Muscle of arm (tissue), 14 donors: ENCODE measurements at places on chromosomes 1 and 21.

DNA sequence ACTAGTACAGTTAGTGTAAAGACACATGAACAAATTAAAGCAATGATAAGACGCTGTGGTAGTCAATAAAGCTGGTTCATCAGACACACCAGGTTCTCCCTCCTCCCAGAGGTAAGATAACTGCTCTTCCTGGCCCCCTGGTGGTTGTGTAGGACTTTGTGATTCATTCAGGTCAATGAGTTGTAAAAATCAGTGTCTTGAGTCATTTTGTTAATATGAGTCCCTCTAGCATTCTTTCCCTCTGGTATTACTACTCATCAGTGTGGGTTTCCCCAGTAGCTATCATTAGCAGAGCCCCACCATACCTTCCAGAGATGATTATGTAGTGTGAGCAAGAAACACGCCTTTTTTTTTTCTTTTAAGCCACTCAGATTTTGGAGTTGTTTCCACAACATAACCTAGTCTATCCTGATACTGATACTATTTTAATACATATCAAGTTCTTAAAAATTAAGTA is 3.6 kb upstream of the SETDB1 start:
- peak; percentile 39 for DNase-seq

- DNase-seq, result no peak
Observed at GRCh38 chr1:116537040-116537831, 33.6 kb downstream of the CD58 start.

DNA sequence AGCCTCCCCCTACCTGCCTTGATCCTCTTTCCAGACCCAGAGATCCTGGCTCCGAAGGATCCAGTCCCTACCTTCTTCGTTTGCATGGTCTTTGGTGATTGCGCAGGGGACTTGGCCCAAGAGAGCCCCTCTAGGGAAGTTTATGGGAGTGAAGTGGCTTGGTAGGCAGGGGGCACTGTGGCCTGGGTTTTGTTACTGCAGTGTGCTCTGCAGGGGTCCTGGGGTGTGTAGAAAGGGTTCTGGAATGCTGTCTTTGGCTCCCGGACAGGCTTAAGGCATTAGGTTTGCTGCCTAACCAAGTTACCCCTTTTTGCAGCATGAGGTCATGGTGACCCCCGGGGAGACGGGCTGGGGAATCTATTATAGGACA is 3.8 kb downstream of the ATP8B2 start:
- no peak for DNase-seq

- DNase-seq, result no peak
Observed at GRCh38 chr1:195804547-195804946, 803.7 kb downstream of the KCNT2 start.

DNA sequence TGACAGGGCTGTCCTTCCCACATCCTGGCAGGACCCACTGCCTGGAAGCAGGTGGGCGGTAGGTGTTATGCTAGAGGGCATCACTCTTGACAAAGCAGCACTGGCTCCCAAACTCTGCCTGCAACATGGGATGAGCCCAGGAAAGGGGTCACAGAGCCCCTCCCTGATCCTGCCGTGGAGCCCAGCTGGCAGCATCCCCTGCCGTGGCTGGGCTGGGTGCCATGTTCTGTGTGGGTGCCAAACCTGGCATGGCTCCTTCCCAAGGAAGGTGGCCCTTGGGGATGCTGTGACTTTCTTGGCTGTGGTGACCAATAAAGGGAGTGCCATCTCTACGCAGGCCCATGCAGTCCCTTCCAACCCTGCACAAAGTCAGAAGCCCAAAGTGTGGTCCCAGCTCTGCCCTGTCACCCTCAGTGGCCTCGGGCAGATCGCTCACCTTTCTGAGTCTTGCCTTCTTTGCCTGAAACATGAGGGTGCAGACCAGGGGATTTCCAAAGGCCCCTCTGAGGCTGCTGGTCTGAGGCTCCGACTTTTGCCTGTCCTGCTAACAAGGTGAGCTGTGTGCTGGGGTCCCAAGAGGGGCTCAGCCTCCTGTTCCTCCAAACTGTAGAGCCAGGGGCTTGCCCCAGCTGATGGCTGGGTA is 6.0 kb downstream of the CDK18 start:
- DNase-seq, result no peak

DNA sequence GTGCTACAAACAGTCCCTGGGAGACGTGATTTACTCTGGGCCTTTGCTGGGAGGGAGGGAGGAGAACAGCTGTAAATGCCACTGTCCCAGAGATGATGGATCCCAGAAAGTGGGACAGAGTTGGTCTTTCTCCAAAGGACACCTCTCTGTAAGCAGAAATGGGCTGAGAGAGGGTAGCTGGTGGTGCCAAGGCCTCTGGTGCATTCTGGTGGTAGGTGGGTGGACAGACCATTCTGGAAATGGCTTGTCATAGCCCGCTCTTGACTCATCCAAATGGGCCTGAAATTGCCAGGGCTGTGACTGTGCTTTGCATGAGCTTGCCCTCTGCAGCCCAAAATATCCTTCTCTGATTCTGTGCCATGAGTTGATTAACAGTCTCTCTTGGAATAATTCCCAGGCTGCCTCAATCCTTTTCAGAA is 36.1 kb downstream of the CCDC185 start:
- DNase-seq, result no peak

GRCh38 chr1:169078163-169078883 is 28.2 kb upstream of the ATP1B1 start:
- DNase-seq, result no peak

DNA sequence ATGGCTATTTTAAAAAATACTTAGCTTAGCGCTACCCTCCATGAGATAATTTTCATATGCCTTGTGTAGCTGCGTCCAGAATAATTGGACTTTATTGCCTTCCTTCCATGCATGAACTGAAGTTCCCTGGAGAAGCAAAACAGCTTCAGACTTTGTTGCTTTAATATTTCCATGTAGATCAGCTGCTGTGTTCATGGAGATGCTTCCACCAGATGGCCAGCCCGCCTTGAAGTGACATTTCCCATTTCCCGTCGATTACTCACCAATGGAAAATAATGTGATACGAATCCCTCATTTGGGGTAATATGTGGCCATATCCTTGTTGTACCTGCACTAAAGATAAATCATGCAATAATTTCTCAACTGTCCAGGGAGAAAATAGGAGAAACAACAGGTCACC is 47.4 kb upstream of the CLDN14 start:
- DNase-seq, result no peak

DNA sequence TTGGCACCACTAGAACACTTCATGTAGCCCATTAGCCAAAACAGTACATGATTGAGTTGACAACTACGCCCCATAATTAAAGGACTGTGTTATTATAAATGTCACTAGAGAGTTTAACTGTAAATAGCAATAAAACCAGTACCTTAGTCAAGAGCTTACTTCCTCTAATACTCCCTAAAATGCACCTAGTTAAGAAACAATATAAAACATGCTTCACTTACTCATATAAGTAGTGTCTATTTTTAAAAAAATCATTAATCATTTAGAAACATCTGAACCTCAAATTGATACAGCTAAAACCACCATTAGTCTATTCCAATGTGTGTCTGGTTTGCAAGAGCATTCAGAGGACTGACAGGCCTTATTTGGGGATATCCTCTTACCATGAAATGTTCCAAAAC is 25.3 kb downstream of the PTP4A2 start:
- DNase-seq, result no peak

- DNase-seq, result peak; percentile 80
Observed at GRCh38 chr1:9473032-9473807, 66.0 kb upstream of the SLC25A33 start.

GRCh38 chr1:42860339-42861013 is 14.1 kb downstream of the ZNF691 start:
- no peak for DNase-seq

- no peak for DNase-seq
Observed at GRCh38 chr1:219791766-219792165, 136.6 kb downstream of the SLC30A10 start.

DNA sequence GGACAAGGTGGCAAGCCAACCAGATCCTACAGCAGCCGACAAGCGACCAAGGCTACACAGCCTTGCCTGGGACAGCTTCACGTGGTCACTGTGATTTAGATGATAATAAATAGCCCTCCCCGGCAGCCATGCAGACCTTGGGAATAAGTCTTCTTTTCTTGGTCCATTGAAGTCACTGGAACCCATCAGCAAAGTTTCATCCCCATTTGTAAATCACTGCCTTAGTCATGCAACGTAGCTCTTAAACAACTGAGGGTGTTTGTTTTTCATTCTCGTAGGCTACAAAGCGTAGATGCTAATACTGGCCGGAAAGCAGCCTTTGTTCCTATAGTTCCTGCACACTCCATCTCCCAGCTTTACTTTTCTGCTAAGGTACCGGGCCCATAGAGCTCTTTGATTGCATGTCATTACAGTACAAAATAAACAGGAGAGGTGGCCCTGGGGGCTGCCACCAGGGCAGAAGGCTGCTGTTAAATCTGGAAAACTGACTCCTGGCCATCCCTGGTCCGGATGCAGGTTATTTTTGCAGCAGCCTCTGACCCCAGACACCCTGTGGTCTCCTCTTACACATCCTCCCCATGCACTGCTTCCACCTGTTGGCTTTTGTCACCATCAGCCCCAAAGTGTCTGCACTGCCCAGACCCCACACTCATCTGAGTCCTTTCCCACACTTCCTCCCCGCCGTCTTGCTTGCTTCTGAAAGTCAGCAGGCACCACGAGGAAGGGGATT is 105.5 kb downstream of the TOMM20 start:
- no peak for DNase-seq

- DNase-seq, result peak; percentile 57
Observed at GRCh38 chr1:171267391-171267790, 19.1 kb downstream of the FMO1 start.

DNA sequence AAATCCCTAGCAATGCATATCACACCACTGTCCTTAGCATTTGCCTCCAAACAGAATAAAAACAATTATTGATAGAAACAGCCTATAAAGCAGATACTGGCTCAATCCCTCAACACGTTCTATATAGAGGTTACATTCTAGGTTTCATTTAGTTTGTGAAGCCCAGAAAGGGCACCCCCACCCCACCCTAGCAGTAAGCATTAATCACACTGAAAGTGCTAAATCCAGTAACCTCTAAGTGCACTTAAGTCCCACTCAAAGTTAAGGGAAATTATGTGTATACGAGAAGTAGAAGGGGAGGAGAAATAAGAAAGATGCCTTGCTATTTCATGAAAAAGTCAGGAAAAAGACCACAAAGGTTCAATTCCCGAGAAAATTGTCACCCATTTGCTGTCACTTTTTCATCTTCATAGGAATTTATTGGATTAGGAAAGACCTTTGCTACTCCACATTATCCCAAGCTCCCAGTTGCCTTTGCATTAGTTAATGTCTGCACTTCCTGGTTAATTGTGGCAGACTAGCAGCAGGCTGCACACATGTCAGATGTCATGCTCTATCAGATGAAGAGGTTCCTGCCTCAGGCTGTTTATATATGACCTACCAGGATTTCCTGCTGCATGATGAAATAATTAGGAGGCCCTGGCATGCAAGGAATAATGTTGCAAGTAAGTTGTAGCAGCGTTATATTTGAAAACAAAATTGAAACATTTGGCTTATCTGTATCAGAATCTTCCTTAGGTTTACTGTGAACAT is 54.5 kb upstream of the LHX8 start:
- no peak for DNase-seq

- DNase-seq, result peak; percentile 80
Observed at GRCh38 chr1:234987415-234988154, 141.1 kb downstream of the TOMM20 start.

- no peak for DNase-seq
Observed at GRCh38 chr1:7420098-7420445, 351.0 kb upstream of the VAMP3 start.

GRCh38 chr1:240797050-240797449 is 185.1 kb upstream of the GREM2 start:
- DNase-seq, result no peak

DNA sequence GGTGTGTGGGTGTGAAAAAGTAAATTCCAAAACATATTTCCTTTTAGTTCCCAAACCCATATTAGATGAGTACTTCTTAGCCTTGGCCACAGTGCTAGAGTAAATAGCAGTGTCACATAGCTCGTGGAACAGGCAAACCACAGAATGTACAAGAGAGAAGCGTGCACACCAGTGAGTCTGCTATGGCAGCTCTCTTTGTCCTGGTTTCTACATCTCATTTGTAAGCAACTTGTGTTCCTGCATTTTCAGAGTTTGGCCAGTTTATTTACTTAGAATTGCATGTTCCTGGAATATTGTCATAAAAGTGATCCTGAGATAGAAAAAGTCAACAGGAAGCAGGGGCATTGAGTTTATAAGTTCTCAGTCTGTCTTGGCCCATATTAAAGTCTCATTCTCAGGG is 142.1 kb downstream of the DHRS3 start:
- DNase-seq, result no peak

GRCh38 chr1:234132795-234133194 is 228.3 kb downstream of the SLC35F3 start:
- no peak for DNase-seq

- no peak for DNase-seq
Observed at GRCh38 chr1:24484199-24484598, 18.4 kb upstream of the RCAN3 start.

DNA sequence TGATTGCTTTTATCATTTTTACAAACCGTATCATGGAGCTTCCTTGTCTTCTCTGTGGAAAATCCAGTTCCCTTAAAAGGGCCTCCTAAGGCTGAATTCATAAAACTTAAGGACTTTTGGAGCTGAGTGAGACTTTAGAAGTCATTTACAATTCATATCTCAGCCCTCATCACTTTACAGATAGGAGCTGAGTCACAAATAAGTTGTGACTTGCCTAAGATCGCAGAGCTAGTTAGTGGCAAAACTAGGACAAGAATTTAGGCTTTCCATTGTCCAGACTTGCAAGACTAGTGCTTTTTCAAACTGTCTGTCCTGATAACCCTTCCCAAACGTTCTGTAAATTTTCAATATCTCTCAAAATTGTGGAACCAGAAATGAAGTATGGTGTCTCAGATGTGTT is 37.3 kb downstream of the C1orf21 start:
- DNase-seq, result no peak
